ENCODE measurements at places on chromosomes 12 and 14.

DNA sequence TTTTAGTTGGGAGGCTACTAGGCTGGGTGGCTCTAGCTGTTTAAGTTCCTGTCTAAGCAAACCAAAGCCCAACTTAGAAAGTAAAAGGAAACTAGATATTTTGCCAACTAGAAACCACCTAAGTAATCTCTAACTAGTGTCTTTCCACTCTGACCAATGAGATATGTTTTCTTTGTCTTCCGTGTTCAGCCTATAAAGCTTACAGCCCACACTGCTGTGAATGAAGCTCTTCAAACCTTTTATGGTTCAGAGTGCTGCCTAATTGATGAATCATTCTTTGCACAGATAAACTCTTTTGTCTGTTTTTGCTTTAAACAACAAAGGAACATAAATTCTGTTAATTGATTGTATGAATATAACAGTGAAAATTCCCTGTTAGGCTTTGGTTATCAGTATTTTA lies 66.1 kb downstream of the FUT8 start:
- DNase-seq, result peak; percentile 28

DNA sequence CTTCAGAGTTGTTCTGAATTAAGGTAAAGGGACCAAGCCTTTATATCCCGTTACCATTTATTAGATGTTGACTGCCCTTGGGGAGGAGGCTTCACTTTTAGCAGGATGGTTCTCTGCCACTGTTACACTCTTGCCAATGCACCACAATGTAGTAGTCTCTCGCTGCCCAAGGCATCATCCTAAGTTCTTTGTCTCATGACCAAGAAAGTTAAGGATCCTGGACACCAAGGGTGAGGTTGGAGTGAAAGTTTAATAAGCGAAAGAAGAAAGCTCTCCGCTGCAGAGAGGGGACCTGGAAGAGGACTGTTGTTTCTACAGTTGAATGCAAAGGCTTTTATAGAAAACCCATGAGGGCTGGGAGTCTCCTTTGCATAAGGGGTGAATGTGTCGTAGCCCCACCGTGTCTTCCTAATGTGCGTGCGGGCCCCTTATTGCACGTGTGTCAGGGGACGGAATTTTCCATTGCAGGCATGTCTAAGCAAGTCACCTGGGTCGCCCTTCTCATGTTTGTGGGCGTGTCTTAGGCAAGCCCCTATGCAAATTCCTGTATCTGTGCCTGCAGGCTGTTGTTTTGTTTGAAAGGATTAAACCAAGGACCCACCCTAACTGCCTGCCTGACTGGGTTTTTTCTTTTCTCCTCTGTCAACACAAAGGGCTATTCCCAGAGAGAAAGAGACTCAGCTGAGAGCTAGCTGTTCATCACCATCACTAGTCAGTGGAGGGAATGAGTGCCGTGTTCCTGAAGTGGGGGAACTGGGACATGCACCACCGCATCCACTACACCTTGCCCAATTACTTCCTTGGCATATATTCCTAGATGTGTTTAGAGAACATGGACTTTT lies 17.6 kb upstream of the RNASE1 start:
- DNase-seq, result no peak

GRCh38 chr12:27161458-27162228 lies 79.3 kb upstream of the C12orf71 start:
- no peak for DNase-seq

GRCh38 chr12:43930032-43930431 lies 94.2 kb downstream of the TMEM117 start:
- DNase-seq, result no peak

DNA sequence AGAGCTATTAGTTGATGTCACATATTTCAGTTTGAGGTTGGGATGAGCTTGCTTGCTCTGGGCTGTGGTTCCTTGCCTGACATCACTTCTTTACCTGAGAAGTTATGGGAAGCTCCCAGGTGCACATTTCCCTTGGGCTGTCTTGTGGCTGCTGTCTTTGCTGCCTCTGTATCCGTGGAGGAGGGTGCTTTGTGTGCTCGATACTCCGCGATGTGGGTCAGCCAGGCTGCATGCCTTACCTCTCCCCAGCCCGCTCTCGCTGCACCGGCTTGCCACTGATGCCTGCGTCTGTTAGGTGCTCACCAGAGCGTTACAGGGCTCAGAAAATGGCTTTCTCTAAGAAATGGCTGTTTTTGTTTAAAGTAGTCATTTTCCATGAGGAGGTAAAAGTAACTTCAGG lies 19.6 kb downstream of the PELI2 start:
- no peak for DNase-seq

DNA sequence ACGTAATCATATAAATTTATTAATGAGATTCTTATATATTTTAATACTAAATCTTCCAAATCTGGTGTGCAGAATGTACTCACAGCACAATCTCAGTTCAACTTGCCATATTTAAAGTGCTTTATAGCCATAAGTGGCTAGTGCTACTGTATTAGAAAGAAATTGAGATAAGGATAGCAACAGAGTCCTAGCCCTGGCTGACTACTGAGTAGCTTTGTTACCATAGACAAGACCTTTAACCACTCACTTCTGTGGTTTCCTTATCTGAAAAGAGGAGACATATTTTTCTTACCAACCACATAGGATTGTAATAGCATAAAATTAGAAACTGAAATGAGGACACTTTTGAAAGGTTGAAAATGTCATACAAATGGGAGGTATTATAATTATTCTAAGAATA lies 2.0 kb upstream of the CHURC1 start:
- DNase-seq, result no peak

DNA sequence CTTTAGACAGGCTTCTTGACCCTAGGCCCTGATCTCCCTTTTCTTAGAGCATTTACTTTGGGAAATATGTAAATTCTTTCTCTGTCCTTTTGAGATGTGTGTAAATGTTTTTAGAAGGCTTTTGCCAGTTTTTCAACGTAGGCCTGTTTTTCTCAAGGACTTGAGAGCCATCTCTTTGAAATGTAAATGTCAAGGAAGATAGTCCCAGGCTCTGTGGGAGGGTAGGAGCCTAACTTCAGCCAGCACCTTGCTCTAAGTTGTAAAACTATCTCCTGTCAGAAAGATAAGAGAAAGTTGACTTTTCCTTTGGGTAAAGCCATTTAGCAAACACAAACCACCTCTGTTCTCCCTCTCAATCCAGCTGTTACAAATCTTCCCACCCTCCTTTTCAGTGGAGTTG lies 219.8 kb downstream of the RPS29 start:
- DNase-seq, result no peak

DNA sequence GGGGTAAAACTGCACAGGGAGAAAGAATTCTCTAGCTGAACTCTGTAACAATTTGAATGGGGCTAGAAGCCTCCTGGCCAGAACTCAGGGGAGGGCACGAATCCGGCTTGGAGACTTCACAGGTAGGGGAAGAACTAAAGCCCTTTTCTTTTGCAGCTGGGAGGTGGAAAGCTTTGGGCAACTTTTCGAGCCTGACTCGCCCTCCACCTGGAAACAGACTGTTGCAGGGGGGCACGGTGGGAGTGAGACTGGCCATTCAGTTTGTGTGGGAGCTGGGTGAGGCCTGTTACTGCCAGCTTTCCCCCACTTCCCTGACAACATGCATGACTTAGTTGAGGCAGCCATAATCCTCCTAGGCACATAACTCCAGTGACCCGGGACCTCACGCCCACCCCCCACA lies 135.8 kb downstream of the PLCZ1 start:
- DNase-seq, result no peak

DNA sequence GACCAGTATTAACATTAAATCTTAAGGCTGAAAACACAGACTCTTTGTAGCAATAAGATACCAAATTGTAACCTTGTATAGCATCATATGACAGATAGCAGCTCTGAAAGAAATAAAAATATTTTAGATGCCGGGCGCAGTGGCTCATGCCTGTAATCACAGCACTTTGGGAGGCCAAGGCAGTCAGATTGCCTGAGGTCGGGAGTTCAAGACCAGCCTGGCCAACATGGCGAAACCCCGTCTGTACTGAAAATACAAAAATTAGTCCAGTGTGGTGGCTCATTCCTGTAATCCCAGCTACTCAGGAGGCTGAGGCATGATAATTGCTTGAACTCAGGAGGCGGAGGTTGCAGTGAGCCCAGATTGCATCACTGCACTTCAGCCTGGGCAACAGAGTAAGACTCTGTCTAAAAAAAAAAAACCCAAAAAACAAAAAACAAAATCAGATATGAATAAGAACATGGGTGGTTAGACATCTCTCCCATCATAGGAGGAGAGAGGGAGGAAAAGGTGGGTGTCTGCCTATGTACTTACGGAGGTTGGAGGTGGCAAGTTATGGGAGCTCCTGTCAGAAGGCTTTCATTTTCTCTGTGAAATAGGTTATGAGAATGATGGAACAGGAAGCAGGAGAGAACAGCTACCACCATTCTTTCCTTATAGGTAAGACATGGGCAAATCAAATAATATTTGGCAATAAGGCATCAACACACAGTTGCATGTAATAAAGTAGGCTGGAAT lies 7.6 kb upstream of the HEBP1 start:
- no peak for DNase-seq

DNA sequence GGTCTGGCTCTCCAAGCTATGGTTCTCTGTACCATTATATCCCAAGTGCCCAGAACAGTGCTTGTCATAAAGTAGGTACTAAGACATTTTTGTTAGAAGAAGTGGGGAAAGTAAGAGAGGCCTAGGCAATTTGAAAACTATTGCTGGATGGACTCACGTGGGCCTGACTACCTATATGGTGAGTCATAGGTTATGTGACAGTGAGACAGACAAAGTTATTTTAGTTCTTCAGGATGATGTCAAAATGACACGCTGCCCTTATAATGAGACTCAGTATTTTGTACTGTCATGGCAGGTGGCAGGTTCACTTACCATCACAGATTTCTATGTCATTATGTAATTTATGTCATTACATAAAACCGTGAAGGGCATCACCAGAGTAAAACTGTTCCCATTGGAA lies 53.1 kb downstream of the PARP11 start:
- peak; percentile 51 for DNase-seq

- no peak for DNase-seq
Measured at GRCh38 chr14:99352688-99353280, 80.8 kb upstream of the BCL11B start.

DNA sequence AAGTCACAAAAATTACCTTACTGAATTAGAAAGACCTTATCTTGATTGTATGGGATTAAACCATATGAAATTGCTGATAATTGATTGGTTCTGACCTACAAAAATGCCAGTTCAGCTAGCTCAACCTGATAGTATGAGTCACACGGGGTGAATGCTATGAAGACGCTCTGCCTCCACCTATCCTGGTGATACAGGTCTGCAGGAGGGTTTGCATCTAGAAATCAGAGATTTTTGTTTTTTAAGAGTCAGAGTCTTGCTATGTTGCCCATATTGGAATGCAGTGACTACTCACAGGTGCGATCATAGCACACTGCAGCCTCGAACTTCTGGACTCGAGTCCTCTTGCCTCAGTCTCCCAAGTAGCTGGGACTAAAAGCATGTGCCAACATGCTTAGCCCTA lies 120.4 kb downstream of the HMGA2 start:
- DNase-seq, result peak; percentile 38

GRCh38 chr12:91110311-91110924 lies 876 bp downstream of the LUM start:
- DNase-seq, result no peak

DNA sequence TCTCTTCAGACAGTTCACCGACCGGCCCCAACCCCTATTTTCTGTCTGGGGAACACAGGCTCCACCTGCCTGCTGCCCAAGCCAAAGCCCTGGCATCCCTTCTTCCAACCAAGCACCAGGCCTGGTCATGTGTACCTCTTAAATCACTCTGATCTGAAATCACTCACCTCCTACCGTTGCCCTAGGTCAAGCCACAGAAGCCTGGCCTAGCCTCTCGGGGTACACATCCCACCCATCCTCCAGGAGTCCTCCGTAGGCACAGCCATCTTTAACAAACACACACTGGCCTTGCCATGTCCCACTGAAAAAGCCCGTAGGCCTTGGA lies 81.8 kb downstream of the IRF2BPL start:
- no peak for DNase-seq

- no peak for DNase-seq
Measured at GRCh38 chr12:89880690-89881350, 172.2 kb upstream of the ATP2B1 start.

- no peak for DNase-seq
Measured at GRCh38 chr12:386651-387050, 2.5 kb downstream of the KDM5A start.

DNA sequence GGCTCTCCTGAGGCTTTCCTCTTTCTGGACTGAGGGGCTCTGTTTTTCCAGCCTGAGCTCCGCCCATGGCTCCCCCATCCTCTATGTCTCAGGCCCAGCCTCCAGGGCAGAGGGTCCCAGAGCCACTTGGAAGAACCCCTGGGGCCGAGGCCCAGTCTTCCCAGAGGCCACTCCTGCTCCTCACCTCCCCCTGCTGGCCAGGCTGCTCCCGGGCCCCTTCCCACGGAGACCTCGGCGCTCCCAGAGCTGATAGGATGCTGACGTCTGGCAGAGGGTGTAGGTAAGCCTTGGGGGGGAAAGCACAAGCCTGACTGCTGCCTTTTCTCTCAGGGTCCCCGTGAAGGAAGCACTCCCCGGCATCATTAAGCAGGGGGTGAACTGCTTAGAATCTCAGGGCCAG lies 51.4 kb downstream of the ERH start:
- DNase-seq, result no peak

DNA sequence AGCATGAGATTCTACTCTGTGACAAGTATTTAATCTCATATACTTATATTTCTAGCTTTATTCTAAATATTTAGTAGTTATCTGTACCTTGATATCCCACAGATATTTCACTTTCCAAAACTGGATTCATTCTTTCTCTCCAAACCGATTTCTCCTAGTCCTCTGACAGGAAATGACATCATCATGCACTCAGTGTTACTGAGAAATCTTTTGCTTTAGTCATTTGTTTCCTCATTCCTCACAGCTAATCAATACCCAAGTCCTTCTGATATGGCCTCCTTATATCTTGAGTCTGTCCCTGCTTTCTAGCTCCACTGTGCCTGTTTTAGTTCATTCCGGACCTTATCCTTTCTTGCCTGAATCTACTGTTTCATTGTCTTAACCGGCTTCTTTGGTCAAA lies 39.4 kb upstream of the E2F7 start:
- no peak for DNase-seq

GRCh38 chr14:35159742-35160409 lies 37.5 kb downstream of the PRORP start:
- peak; percentile 93 for DNase-seq

DNA sequence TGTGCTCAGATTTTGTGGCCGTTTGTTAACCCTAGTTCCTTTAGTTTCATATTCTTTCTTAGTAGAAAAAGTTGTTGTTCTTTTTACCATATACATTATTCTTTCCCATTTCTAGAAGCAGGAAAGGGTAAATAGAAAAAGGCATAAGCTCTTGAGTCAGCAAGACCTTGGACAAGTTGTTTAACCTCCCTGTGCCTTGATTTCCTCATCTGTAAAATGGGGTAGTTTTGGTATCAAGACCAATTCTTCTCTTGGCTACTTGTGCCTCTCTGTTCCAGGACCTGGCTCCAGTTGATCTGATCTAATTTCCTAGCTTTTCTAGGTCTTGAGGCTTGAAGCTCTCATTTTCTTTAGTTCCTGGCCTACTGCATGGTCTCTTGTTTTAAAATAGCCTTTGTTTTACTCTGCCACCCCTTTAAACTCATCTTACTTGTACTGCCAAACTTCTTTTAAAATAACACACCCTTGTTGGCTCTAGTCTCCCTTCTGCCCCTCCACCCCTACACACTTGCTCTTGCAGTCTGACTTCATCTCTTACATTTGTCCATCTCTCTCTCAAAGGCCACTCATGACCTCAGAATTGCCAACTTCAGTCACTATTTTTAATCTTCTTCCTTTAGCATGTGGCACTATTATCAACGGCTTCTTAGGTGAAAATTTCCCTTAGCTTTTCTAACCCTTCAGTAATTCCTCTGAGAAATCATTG lies 143.7 kb downstream of the TTLL5 start:
- no peak for DNase-seq
